ENCODE measurements at places on chromosomes 3 and 15.

- no peak for DNase-seq
These were observed 35.9 kb upstream of the CHMP2B start for GRCh38 chr3:87191175-87191574.

GRCh38 chr3:72651498-72651897 lies 196.7 kb downstream of the SHQ1 start:
- no peak for DNase-seq

DNA sequence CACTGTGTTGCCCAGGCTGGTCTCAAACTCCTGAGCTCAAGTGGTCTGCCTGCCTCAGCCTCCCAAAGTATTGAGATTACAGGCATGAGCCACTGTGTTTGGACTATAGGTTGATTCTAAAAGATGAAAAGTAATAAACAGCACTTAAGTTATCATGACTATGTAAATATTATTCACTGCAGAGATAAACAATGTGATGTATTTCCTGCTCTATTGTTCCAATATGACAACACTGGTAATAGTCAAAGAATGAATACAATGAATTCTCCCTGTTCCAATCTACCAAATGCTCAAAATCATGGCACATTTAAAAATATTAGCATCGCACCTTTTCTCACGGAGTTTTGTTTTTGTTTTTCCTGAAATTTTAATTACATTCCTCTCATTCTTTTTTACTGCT lies 36.8 kb upstream of the TBL1XR1 start:
- DNase-seq, result no peak

- DNase-seq, result no peak
These were observed 1.3 kb upstream of the DPP8 start for GRCh38 chr15:65518633-65519285.

DNA sequence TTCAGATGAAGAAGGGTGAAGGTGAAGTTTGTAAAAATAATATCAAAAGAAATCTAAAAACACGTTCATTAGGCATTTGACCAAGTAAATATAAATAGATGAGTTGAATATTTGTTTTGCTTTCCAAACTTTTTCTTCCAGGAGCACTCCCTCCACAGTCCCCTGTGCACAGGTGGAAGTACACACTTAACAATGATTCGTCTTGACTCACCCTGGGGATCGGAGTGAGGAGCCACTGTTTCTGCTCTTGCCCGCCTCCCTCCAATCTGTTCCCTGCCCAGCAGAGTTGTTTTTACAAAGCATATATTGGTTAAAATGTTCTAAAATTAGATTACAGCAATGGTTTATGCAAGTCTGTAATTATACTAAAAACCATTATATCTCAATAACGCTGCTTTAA lies 175.1 kb downstream of the PTPRG start:
- DNase-seq, result no peak

GRCh38 chr3:57681691-57682090 lies 11.2 kb downstream of the DENND6A start:
- no peak for DNase-seq

DNA sequence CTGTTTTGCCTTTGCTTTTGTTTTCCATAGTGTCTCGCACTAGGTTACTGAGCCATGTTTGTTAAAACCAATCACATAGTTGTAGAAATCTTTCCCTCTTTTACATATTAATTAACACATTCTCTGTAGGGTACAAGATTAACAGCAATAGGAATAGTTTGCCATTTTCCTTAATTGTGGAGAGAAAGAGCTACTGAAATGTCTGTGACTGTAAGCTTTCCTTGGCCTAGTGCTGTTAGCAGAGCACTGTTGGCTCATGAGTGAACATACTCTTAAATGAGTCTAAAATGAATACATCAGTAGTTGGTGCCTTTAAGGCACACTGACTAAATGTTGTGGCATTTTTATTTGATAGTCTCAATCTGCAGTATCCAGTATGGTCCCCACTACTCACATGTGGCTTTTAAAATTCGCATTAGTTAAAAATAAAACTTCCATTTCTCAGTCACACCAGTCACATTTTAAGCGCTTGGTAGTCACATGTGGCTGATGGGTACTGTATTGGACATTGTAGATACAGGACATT lies 28.2 kb downstream of the CHD2 start:
- no peak for DNase-seq

GRCh38 chr15:98272625-98273024 lies 312.1 kb downstream of the ARRDC4 start:
- DNase-seq, result no peak

DNA sequence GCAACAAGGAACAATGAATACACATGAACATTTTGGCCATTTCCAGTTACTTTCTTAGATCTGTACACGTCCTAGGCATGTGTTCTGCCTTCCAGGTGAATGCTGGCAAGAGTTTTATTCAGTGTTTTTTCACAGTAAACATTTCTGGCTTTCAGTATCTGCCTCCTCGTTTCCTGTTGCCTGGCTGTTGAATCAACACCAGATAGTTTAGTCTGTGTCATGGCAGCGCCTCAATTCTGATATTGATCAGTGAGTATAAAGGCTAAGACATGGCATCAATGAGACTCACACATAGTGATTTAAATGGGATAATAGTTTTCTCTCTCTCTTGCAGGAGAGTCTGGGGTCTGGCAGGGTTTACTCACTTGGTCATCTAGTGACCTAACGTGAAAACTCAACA lies 266.9 kb upstream of the SLCO3A1 start:
- DNase-seq, result no peak

Data from activated T-cell treated with anti-CD3 and anti-CD28 coated beads, Interleukin-2, amount 50 U/mL, for 24 hours (primary cell).